ENCODE measurements at places on chromosomes 12 and 14.

GRCh38 chr14:100669468-100669867 is 57.2 kb upstream of the DLK1 start:
- no peak for DNase-seq

- DNase-seq = no peak
Measured at GRCh38 chr12:65775720-65776119, 48.6 kb upstream of the HMGA2 start.

GRCh38 chr14:52026017-52026660 is 36.8 kb downstream of the RTRAF start:
- DNase-seq = no peak

DNA sequence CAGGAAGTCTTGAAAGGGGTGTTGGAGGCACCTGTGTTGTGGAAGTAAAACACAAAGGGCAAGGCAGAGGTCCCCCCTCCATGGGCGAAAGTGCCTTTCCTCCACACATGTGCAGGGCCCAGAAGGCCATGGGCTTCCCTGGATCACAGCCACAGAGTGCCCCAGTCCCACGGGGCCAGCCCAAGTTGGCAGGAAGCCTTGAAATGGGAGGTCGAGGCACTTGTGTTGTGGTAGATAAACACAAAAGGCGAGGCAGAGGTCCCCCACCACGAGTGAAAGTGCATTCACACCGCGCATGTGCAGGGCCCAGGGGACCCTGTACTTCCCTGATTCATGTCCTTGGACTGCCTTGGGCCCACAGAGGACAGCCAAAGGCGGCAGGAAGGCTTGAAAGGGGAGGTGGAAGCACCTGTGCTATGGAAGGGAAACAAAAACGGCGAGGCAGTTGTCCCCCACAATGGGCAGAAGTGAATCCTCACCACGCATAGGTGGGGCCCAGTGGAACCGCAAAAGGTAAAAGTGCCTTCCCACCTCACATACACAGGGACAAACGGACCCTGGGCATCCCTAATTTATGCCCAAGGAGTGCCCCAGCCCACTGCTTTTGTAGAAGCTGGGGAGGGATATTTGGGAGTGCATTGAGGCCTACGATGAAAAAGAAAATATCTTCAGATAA is 585.4 kb downstream of the ALG10 start:
- no peak for DNase-seq

- no peak for DNase-seq
Measured at GRCh38 chr14:73591690-73592449, at the start of gene ACOT4. ACOT4 (plus strand) TSS chr14:73591873; CDS start chr14:73591960, 87 bp downstream.

GRCh38 chr14:46140445-46140844 is 511.1 kb downstream of the RPL10L start:
- DNase-seq = no peak

- no peak for DNase-seq
Measured at GRCh38 chr14:71361336-71361735, 454.1 kb downstream of the PCNX1 start.

- no peak for DNase-seq
Measured at GRCh38 chr12:57811028-57811755, 7.3 kb downstream of the AVIL start.

DNA sequence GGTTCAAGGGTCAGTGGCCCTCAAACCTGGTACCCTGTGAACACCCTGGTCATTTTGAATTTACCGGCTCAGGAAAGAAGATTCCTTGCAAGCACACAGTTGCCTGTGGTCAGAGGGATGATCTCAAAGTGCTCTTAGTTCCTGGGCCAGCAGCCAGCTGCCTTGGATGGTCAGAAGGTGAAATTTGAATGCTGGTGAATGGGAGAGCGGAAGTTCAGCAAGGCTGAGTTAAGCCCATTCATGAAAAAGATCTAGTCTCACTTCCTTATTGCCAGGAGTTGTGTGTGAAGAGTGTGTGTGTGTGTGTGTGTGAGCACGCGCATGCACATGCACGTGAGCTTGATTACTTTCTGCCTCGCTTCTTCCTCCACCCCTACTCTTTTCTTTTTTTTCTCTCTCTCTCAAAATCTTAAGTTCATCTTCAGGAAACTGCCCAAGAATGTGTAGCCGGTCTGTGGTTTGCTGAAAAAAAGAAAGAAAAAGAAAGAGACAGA is 155.5 kb upstream of the CCND2 start:
- no peak for DNase-seq

- peak; percentile 36 for DNase-seq
Measured at GRCh38 chr12:57069523-57069922, 9.1 kb downstream of the NEMP1 start.

DNA sequence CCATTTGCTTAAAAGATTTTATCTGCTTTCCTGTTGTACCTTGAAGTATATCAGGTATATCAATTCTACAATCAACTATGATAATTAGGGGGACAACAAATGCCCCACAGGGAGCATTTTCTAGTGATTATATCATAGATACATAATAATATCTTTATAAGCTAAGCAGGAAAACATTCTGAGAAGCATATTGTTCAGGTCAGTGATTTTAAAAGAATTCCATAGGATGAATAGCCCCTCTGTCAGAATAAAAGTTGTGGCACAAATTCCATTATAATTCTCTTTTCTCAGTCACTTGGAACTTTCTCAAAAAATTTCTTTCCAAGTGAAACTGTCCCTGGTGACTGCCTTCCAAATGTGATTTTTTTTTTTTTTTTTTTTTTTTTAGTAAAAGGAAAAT is 32.9 kb upstream of the HMGA2 start:
- DNase-seq = no peak

- no peak for DNase-seq
Measured at GRCh38 chr14:82451675-82452074, 918.0 kb upstream of the SEL1L start.

DNA sequence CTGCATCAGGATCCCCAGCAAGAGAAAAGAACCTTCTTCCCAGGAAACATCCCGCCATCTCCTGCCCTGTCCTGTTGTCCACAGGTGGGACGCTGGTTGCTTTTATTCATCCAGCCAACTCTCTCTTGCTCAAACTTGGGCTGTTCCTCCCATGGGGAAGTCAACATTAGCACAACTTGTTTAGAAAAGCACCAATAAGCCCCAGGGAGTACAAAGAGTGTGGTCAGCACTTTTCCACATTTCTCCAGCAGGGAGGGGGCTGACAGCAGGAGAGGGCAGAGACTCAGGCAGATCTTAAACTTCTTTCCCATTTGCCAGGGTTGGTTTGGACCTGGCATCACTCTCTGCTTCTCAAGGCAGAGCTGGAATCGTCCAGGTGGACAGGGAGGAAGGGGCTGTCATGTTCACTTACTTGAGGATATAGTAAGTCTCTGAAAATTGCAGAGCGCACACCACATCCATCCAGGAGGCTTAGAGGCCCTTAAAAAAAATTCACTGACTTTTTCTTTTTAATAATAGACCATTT is 74.9 kb downstream of the RBM19 start:
- no peak for DNase-seq

GRCh38 chr12:106861984-106862916 is 87.8 kb downstream of the RIC8B start:
- DNase-seq = no peak

DNA sequence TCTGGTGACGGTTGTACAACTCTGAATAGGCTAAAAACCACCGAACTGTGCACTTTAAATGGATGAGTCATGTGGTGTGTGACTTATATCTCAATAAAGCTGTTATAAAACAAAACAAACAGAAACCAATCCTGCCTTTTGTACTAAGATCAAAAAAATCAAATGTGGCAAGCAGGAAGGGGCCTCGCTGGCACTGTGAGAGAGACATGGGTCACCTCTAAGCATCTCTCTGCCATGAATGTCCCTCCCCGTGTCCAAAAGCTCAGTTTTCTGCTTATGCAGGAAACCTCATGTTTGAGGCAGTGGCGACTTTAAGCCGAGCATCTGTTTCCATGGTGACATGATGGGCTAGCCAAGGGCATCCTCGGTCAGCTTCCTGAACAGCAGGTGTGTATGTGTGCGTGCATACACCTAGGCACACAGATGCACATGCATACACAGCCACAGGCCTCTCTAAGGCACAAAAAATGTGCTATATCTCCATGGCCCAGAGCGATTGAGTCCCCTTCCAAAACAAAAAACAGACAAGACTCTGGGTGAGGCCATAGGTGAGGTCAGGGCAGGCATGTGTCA is 44.4 kb downstream of the ARL6IP4 start:
- no peak for DNase-seq

DNA sequence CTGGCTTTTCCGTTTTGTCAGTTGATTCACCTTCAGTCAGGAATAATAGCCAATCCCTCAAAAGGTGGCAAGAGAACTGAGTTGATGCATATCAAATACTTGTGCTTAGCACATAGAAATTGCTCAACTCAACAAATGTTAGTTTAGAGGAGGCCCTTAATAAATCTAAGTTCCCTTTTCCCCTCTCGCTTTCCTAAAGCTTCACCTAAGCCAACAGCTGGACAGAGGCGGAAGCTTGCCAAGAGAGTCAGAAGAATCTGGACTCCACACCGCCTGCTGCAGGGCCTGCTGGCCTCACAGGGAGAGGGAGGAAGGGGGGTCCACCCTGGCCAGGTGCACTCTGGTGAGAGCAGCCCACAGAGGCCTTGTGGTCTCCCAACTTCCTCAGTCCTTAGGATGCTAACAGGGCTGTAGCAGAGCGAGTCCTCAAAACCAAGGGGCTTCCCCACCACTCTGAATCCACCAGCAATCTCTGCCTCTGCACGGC is 213.1 kb downstream of the CHST11 start:
- no peak for DNase-seq

DNA sequence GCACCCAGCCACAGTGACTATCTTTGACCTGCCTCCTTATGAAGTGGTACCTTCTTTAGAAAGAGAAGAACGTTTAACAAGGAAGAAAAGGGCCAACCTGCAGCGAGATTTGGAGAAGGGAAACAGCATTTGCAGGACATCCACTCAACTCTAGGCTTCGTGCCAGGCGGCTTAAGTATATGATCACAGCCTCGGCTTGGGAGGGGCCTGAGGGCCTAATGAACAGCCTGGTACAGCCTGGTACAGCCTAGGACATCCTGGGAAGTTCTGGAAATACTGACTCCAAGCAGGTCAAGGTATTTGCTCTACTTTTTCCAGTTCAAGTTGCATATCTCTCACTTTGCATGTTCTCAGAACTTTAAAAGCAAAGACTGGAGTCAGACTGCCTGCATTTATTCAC is 16.1 kb downstream of the HCAR2 start:
- DNase-seq = no peak

DNA sequence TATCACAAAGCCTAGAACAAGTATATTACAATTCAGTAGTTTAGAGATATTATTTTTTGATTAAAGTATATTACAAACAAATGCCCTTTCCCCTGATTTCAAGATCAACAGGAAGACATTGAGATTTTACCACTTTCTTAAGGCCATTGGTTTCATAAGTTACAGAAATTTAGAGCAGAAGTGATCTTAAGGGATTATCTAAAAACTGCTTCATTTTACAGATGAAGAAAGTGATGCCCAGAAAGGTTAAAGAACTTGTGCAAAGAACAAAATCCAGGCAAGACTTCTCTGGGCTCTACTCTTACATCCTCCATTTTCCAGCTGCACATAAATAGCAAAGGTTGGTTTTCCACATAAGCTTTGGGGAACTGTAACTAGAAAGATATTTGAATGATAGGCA is 87.5 kb downstream of the DUSP6 start:
- no peak for DNase-seq

GRCh38 chr12:12779529-12779928 is 5.9 kb upstream of the APOLD1 start:
- DNase-seq = no peak

DNA sequence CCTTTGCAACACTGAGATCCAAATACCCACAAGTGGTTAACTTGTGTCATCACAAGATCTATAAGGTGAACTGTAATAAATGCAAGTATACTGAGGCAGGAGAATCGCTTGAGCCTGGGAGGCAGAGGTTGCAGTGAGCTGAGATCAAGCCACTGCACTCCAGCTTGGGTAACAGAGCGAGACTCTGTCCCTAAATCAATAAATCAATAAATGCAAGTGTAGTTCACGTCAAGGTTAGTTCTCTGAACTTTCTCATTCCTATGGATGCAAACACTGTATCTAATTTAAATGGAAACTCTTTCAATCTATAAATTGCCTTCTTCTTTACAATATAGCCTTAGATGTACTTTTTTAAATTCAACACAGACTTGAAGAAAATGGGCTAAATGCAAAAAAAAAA is 3.2 kb downstream of the MAGOHB start:
- no peak for DNase-seq

GRCh38 chr14:68690089-68690958 is 102.5 kb downstream of the ZFP36L1 start:
- DNase-seq = no peak

DNA sequence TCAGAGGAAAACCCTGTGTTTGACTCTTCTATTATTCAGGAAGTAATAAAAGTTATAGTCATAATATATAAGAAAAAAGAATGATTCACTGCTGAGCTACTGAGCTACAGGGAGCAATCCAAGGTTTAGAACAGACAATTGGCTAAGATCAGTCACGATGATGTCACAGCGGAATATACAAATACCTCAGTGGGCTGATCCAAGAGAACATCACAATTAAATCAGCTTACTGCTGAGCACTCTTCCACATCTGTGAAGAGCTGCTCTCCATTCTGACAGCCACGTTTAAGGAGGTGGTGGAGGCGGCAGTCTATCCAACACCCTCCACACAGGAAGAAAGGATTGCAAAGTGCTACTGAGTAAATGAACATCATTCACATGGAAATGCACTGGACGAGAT is 271.0 kb downstream of the APAF1 start:
- DNase-seq = no peak

- no peak for DNase-seq
Measured at GRCh38 chr12:56521590-56522371, at the start of gene RBMS2. RBMS2 (plus strand) TSS chr12:56521820; CDS start chr12:56522024, 204 bp downstream.

DNA sequence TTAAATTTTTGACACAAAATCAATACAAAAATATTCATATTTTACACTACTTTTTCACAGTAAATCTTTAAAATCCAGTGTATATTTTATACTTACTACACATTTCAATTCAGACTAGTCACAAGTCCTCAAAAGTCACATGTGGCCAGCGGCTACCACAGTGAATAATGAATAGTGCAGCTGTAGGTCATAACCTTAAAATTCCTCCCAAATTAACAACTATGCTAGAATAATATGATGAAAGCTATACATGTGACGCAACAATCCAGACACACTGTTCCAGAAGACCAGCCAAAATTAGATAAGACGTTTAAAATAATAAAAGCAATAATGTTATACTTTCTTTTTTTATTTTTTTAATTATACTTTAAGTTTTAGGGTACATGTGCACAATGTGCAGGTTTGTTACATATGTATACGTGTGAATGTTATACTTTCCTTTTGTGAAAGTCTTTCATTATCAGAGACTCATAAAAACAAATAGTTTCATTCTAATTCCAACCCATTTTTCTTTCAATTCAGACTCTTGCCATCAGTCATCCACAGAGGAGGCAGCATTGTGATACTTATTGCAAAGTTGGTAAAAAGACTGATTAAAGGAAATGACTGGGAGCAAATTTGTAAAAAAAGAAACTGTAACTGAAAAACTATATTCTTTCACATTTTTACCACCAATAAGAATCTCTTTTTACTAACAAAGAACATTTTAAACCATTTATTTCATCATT is 67.0 kb downstream of the C2CD5 start:
- no peak for DNase-seq

DNA sequence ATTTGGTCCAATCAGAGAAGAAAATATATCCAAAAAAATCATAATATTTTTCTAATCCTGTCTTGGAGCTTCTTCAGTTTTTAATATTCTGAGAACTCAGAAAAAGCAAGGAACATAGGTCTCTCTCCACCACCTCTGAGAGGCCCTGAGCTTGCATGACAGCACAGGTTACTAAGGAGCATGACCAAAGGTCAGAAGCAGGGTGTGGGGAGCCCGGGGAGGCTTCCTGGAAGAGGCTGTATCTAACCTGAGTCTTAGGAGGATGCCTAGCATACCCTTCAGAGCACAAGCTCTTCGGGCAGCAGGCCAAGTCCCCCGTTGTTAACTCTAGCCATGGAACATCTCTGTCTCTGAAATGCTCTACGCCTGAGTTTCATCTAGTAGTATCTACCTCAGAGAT is 15.7 kb upstream of the STON2 start:
- DNase-seq = no peak

All from substantia nigra (tissue), 51 donors.